ENCODE measurements at places on chromosomes 3 and 15. TPM values are rescaled to one million over a fixed set of nuclear protein-coding genes. Genes with fewer than 3 reads are reported as not detected.

SLC24A5 gene
- total RNA-seq, result not detected

CAPN3 gene
- 0.87 TPM for total RNA-seq

PRR23E gene
- total RNA-seq, result not detected

GFM1 gene
- 35.1 TPM for total RNA-seq

LXN gene
- total RNA-seq, result 116 TPM

MED12L gene
- 0.50 TPM for total RNA-seq

ZNF774 gene
- total RNA-seq, result 0.78 TPM

DNAJA4 gene
- total RNA-seq, result not detected

VEPH1 gene
- total RNA-seq, result not detected

ACSBG1 gene
- 0.39 TPM for total RNA-seq

ZDHHC3 gene
- 37.7 TPM for total RNA-seq

ABHD17C gene
- 35.2 TPM for total RNA-seq

NME9 gene
- not detected for total RNA-seq

TTLL3 gene
- total RNA-seq, result 7.0 TPM

CCDC54 gene
- total RNA-seq, result not detected

CCDC9B gene
- 16.5 TPM for total RNA-seq

RBP2 gene
- not detected for total RNA-seq

WNT5A gene
- total RNA-seq, result 0.87 TPM

FANCD2OS gene
- not detected for total RNA-seq

PTH1R gene
- total RNA-seq, result 0.51 TPM

SLC9C1 gene
- total RNA-seq, result not detected

CP gene
- total RNA-seq, result 5.3 TPM

CMC1 gene
- 48.9 TPM for total RNA-seq

PCBP4 gene
- total RNA-seq, result 14.6 TPM

TMEM202 gene
- total RNA-seq, result not detected

FETUB gene
- total RNA-seq, result 0.26 TPM

MAN2A2 gene
- 25.3 TPM for total RNA-seq

AADAC gene
- 18.8 TPM for total RNA-seq

LIPC gene
- total RNA-seq, result not detected

B2M gene
- 409 TPM for total RNA-seq

EPHB3 gene
- 0.23 TPM for total RNA-seq

MYRIP gene
- total RNA-seq, result not detected

ERICH6 gene
- not detected for total RNA-seq

FBXO45 gene
- total RNA-seq, result 6.8 TPM

AHSG gene
- total RNA-seq, result not detected

JMJD7 gene
- total RNA-seq, result 4.3 TPM

KLHL40 gene
- total RNA-seq, result not detected

RHOV gene
- total RNA-seq, result 4.7 TPM

FILIP1L gene
- total RNA-seq, result 0.24 TPM

SNX4 gene
- 27.1 TPM for total RNA-seq

SCN5A gene
- total RNA-seq, result 0.63 TPM

SEMA4B gene
- total RNA-seq, result 133 TPM

SPTSSB gene
- total RNA-seq, result not detected

VWA5B2 gene
- total RNA-seq, result 0.44 TPM

All from A549 treated with RU486 at 1 μM for 4 hours (cell line).